ENCODE measurements at places on chromosomes 12 and 14. TPM values are rescaled to one million over a fixed set of nuclear protein-coding genes. Genes with fewer than 3 reads are reported as not detected.

- no peak for DNase-seq
These were observed 28.3 kb downstream of the ETV6 start for GRCh38 chr12:11677752-11678151.

DNA sequence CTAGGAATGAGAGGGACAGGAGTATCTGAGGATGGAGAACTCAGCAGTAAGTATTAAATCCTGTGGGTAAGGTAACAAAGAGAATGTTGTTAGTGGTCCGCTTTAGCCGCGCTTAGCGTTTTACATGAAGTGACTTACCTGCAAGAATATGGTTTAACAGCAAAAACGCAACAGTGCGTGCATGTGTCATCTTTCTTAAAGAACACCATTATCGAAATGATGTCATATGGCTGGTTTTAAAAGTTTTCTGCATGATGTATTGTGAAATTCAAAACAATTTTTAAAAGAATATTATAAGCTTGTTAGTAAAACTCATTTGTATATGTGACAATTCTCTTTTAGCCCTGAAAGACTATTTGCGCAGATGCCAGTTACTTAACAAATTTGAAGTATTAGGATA, 1.7 kb downstream of the LEMD3 start:
- DNase-seq: no peak

- peak; percentile 78 for DNase-seq
These were observed 697 bp upstream of the DNAJC14 start for GRCh38 chr12:55829967-55830600.

OR6C2 gene
- total RNA-seq: not detected

DNA sequence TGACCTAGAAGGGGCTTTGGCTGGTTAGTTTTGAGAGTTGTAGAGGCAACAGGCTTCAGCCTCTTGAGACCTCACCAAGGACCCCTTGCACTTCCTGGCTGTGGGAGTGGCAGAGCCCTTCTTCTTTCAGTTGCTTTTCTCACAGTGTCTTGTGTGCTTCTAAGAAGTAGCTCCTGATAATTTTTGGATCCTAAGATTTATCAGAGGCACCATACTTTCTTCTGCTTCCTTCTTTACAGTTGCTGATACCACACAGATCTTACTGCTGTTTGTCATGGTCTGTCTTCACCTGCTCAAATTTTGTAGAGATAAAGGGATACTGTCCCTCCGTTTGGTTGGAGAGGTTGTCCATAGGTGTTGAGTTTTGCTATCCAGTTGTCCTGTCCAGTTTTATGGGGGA, 33.8 kb downstream of the VRK1 start:
- DNase-seq: no peak

DNA sequence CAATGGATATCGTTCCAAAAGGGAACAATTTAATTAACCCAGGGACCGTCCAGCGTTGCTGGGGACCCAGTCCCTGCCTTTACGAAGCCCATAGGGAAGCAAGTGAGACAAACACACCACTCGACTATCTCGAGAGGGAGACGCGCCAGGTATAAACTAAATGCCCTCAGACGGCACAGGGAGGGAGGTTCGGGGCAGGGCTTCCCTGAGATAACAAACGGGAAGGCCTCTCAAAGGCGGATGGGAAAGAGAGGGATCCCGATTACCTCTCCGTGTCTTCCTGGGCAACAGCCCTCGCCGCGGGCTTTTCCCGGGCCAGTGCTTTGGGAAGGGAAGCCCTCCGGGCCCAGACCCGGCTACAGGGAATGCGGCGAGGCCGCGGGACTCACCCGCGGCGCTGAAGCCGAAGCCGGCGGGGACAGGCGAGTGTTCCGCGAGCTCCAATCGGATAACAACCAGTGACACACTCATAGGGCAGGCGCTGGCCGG, 390 bp downstream of the BRAP start:
- DNase-seq: no peak

GLIPR1L1 gene
- total RNA-seq: not detected

GRCh38 chr14:68157971-68158371, 338.4 kb downstream of the RAD51B start:
- no peak for DNase-seq

DLGAP5 gene
- total RNA-seq: 313 TPM

GRCh38 chr14:39912192-39913100, 480.2 kb upstream of the FBXO33 start:
- no peak for DNase-seq

VWF gene
- total RNA-seq: 8.0 TPM
